ENCODE measurements at places on chromosomes 5 and 9.

GRCh38 chr5:133741818-133742355 lies 129.5 kb upstream of the FSTL4 start:
- DNase-seq, result no peak

GRCh38 chr5:35924950-35925722 lies 13.3 kb downstream of the CAPSL start:
- peak; percentile 89 for DNase-seq

GRCh38 chr5:159833846-159834245 lies 82.4 kb upstream of the ADRA1B start:
- DNase-seq, result no peak

DNA sequence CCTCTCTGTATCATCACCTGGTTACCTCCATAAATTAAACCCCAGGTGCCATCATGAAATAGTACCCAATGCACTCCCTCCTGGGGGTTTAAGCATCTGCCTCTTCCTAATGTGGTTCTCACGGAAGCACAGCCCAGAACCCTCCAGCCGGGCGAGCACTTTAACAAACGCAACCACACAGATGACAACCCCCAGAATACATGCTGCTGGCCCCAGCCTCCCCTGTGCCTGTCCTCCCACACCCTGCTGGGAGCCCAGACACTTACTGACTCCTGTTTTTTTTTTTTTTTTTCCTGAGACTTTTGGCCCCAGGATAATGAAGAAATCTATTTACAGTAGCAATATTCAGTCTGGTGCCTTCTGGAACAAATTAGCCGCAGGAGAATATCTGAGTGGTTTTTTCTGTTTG lies 50.0 kb upstream of the COL5A1 start:
- DNase-seq, result no peak

GRCh38 chr5:54556141-54556540 lies 38.6 kb downstream of the SNX18 start:
- DNase-seq, result no peak

DNA sequence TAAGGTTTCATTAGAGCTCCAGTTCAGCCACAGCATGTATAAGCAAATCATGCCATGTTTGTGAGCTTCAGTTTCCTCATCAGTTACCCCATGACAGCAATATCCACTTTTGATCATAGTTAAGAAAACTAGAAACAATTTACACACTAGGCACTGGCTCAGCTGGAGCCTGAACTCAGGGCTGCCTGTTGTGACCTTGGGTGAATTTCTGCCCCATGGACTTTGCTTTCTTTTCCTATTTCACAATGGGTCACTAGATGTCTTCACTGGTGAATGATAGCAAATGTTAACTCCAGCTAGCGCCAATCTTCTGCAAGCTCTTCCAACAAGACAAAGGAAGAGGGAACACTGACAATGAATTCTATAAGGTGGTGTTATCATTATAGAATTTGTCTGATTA lies 233.3 kb upstream of the TRIM32 start:
- no peak for DNase-seq

- DNase-seq, result no peak
These were observed 69.9 kb downstream of the RCL1 start for GRCh38 chr9:4862506-4863250.

DNA sequence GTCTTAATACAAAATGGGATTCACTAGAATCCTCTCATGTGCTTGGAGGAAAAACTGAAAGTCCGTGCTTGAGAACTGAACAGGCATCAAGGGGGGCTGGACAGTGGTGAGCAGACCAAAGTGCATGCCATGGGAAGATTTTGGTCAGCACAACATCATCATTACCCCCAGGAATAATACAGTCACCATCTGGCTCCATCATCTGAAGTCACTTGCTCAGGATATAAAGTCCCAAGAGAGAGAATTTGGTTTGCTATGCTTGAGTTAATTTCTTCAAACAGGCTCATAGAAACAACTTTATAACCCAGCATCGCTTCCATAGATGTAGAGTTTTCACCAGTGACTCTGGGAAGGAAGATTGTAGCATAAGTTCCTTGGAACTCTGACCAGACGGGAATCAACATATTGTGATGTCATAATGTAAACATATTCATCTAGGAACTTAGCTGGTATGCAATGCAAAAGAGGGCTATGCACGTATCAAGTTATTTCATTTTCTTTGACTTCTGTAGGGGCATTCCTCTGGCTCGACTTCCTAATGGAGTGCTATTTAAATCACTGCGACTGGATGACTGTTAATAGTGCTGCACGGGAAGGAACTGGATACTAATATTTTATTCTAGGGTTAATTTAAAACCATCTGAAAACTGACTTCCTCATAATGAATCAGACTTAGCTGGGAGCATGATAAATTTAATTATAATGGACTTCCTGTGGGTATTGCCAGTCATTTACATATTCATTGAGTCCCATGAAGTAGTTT lies 145.2 kb downstream of the MTRR start:
- DNase-seq, result no peak

- DNase-seq, result no peak
These were observed 178.0 kb downstream of the NR3C1 start for GRCh38 chr5:143225511-143225910.

GRCh38 chr9:106218854-106219253 lies 524.5 kb downstream of the TMEM38B start:
- no peak for DNase-seq

DNA sequence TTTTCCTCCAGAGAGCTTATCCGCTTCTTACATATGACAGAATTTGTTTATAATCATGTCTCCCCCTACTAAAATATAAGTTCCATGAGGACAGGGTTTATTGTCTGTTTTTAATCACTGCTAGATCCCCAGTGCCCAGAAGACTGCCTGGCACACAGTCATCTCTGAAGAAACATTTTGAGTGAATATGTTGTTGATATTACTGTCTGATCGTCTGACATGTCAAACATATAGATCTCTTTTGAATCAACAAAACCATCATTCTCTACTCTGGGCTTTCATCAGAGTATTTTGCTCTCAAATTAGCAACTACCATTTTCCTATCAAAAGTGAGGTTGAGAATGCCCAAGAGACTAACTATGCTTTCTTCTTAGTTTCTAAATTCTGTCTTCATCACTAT lies 67.3 kb upstream of the SHISAL2B start:
- DNase-seq, result no peak

GRCh38 chr5:62132276-62132675 lies 173.7 kb upstream of the KIF2A start:
- DNase-seq, result no peak

- DNase-seq, result peak; percentile 79
These were observed 136.5 kb upstream of the ABCA1 start for GRCh38 chr9:105064248-105065097.

DNA sequence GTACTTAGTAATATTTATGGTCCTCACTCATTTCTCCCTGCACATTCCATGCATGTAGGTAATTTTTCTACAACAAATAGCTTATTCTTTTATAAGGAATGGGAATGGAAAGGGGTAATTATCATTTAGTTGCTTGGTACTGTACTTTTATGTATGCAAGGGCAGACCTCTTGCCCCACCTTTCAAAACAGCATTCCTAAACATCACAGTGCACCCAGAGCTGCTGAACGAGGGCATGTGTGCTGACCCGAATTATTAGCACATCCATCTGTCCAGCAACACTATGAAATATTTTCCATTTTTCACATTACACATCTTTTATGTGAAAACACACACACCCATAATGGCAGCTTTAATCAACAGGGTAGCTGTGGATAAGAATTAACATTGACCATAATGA lies 228.6 kb upstream of the ARRDC3 start:
- DNase-seq, result no peak

GRCh38 chr5:173472164-173472563 lies 143.9 kb upstream of the STC2 start:
- peak; percentile 60 for DNase-seq

DNA sequence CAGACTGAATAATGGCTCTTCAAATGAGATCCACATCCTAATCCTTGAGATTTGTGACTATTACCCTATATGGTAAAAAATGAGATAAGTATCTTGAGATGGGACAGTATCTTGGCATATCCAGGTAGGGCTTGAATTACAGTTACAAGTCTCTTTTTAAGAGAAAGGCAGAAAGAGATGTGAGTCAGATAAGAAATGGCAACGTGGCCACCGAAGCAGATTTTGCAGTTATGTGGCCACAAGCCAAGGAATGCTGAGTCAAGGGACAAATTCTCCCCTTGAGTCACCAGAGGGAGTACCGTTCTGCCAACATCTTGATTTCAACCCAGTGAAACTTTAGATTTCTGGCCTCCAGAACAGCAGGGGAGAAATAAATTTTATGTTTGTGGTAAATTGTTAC lies 1983.0 kb upstream of the C9orf72 start:
- DNase-seq, result no peak

DNA sequence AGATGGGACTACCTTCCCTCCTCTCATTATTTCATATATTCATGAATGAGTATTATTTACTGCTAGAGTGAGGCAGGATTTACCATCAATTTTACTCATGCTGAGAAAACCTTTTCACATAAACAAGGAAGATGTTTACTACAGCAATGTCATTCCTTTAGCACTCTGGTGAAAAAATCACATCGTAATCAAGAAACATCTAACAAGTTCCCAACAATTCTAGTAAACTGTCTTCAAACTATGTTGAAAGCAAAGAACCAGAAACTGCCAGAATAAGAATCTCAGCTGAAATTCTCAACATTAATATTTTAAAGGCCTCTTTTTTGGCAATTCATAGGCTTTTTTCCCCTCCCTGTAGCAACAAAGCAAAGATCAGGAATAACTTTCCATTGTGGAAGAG lies 28.2 kb downstream of the AUH start:
- DNase-seq, result no peak

DNA sequence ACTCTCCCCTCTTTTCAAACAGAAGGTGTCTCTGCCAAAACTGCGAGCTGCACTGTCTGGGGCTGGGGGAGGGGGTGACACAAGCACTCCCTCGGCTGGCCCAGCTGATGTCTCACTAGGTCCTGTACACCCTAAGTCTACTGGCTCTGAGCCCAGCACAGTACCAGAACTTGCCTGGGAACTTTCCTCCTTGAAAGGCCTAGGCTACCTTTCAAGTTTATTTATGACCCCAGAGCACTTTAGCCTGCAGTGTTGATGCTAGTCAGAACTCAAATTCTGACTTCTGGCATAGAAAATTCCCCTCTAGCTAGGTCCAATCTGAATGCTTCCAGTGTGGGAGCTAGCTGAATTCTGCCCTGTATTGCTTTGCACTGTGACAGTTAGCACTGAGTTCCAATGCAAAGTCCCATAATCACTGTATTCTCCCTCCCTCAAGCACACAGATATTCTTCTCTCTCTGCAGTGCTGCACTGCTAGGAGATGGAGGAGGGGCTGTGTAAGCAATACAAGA lies 10.5 kb downstream of the LURAP1L start:
- DNase-seq, result no peak

DNA sequence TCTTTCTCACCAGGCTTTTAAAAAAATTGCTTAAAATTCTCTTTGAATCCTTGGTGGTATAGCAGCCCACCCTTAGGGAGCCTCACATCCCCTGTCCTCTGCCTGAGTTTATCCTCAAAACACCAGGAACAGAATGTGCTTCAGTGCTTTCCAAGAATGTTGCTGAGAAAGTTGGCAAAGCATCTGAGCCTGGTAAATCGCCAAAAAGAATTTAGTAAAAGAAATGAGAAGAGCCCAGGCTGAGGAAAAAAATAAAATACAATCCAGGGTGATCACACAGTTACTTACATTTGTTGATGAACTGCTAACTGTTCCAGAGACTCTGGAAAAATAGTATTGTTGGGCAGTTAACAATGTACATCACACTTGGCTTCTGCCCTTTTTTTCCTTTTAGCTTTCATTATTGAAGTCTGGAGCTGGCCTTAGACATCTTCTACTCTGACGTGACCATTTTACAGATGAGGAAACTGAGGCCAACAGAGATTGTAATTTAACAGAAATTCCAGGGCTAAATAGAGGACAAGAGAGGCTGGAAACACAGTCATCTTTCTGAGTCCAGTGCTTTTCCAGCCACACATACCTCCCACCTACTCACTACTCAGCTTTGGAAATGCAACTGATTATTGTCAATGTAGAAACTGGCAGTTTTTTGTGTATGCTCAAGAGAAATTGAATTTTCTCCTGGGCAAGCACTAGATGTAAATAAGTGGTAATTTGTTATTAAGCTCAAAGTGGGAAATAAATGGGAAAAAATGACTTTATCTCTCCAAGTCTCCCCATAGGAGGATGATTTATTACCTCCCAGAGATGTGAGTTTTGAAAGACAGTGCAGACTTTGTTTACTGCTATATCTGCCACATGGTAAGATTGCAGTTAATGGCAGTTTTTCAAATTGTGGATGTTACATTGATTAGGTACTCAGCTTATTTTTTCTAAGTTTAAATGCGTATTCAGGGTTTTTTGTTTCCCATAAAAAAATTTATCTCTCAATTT lies 86.7 kb upstream of the ALDH1A1 start:
- DNase-seq, result no peak

GRCh38 chr9:137317718-137318511 lies 15.8 kb upstream of the NRARP start:
- no peak for DNase-seq

DNA sequence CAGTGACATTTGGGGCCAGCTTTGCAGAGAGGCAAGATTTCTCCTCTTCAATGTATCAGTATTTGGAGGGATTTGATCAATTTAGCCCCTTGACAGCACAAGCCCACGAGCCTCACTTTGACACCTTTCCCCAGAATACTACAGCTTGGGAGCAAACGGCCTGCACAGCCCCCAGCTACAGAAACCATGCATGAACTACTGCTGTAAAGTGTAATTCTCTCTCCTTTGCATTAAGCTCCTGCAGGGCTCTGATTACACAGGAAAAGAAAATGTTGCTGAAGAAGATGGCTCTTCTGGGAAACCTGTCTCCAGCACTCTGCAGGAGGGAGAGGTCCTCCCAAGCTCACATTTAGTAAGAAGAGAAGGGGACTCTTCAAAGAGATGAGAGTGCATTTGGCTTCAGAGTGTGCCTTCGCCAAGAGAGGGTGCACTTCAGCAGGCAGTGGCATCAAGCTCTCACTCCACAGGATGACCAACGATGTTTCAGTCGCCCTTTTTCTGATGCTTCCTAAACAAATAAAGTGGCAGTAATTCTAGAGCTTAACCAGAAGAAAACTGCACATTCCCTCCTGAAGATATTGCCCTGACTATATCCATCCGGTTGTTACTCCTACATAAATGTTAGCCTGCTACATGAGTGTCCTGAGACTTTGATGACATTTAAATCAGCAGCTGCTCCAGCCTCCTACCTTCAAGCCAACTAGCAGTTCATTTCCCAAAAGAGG lies 272.2 kb downstream of the AUH start:
- DNase-seq, result peak; percentile 42

GRCh38 chr5:120306303-120306702 lies 157.8 kb upstream of the PRR16 start:
- DNase-seq, result no peak

- DNase-seq, result no peak
These were observed 40.0 kb downstream of the NXNL2 start for GRCh38 chr9:88574953-88575352.

GRCh38 chr9:130301483-130302286 lies 36.1 kb downstream of the HMCN2 start:
- no peak for DNase-seq

- no peak for DNase-seq
These were observed 7.1 kb downstream of the NFX1 start for GRCh38 chr9:33297432-33297831.

- DNase-seq, result no peak
These were observed 80.1 kb upstream of the PLPP6 start for GRCh38 chr9:4581861-4582565.

DNA sequence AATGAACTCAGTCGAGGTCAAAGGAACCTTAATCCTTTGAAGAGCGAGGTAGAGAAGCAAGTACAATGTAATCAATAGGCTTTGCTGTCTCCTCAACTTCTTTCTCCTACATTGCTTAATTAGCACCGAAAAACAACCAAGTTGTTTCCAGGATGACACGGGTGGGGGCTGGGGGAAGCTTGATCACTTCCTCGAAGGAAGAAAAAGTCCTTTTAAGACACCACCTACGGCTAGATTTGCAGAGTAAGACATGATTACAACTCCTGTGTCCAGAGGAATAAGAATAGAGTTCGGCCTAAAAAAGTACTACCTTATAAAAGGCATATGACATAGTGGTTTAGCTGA lies 811 bp upstream of the ARRDC3 start:
- no peak for DNase-seq

Data from HTR-8/SVneo (cell line).